ENCODE measurements at places on chromosomes 3 and 15.

GRCh38 chr3:100001526-100002270 is 112.6 kb downstream of the FILIP1L start:
- no peak for DNase-seq

GRCh38 chr3:143278721-143279120 is 159.2 kb downstream of the CHST2 start:
- no peak for DNase-seq

DNA sequence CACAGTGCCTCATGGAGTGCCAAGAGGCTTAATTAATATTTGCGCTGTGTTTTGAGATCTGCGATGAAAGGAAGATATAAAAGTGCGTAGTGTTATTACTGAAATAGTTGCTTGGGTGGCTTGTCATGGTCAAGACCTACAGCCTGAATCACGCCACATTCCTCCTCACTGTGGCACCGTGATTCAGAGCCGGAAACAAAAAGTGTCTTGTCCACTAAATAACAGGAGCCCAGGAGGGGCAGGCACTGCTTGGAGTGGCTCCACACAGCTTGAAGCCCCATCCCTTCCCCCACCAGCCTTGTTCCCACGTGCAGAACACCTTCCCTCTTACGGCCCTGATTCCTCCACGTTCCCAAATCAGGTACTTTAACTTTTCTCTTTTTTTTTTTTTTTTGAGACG is 1.2 kb upstream of the LRRC15 start:
- peak; percentile 2 for DNase-seq

- DNase-seq, result no peak
Observed at GRCh38 chr15:60155661-60156060, 151.6 kb downstream of the FOXB1 start.

DNA sequence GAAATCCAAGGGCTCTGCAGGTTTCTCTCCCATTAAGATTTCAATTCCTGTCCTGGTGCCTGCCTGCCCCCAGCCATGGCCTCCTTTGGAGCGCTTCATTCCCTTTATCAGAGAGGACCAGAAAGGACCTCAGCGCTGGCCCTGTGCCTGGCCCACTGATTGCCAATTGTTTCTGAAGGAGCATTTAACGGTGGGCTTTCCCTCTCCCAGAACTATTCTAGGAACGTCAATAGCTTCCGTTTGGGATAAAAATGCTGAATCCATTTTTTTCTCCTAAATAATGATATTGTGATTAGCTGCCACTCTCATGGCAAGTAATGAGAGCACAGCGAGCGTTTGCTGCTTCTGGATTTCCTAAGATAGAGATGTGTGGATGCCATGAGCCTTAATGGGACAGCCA is 12.2 kb upstream of the SLC6A1 start:
- no peak for DNase-seq

DNA sequence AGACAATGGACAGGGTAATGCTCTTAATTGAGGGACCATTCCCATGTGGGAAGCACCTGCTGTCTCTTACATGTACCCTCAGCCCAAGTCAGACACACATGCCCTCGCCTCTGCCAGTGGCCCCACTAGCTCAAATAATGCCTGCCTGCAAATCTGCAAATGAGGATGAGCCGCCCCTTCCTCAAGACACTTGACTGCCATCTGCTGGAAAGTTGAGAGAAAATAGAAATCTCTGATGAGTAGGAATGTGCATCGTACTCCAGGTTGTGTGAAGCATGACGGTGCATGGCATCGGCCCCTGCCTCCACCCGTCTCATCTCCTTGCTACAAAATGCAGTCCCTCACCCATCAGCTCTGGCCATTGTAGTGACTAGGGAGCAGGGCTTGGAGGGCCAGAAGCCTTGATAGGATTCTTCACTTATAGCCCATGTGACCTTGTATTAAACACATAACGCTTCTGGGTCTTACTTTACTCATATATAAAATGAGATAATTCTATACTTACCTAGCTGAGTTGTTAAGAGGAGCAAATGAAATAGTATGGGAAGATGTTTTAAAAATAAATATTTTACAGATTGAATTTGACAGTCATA is 6.3 kb upstream of the SCN5A start:
- DNase-seq, result no peak

GRCh38 chr3:12810013-12810780 is 13.7 kb downstream of the CAND2 start:
- peak; percentile 97 for DNase-seq

DNA sequence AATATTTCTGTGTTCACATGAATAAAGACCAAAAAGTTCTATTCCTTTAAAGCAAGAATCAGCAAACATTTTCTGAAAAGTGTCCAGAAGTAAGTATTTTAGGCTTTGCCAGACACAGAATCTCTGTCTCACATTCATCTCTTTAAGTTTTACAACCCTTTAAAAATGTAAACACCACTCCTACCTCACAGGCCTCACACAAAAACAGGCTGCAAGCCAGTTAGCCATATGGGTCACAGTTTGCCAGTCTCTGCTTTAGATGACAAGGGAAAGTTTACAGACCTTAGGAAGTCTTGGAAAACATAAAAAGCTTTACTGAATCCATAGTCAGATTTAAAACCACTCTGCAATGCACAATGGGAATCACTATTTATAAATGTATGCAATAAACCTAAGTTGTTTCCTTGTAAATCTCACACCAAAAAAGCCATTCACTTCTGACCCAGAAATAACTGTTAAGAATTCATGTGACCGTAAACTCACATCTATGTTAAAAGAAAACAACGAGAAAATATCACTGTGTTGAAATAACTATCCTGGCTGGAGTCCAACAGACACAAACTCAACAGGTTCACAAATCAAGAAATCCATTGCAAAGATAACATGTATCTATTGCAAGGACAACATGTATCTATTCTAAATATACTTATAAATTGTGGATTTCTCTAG is 308.2 kb downstream of the ULK4 start:
- no peak for DNase-seq

- no peak for DNase-seq
Observed at GRCh38 chr3:133831966-133832801, 26.6 kb downstream of the SRPRB start.

GRCh38 chr15:63832620-63833019 is 1.1 kb downstream of the HERC1 start:
- no peak for DNase-seq

GRCh38 chr15:75868019-75868418 is 24.8 kb downstream of the UBE2Q2 start:
- no peak for DNase-seq

- no peak for DNase-seq
Observed at GRCh38 chr15:85149465-85150129, 167.9 kb downstream of the PDE8A start.

- no peak for DNase-seq
Observed at GRCh38 chr3:147675761-147676160, 266.6 kb downstream of the ZIC1 start.

Measured in left cardiac atrium (tissue), 4 donors.